ENCODE measurements at places on chromosomes 7 and 10.

GRCh38 chr10:26637521-26638275 is 59.8 kb upstream of the PDSS1 start:
- H3K27ac ChIP-seq, result no peak overlapping the region
- no peak overlapping the region for H3K4me3 ChIP-seq
- H3K4me1 ChIP-seq, result no peaks in the 10 kb centered on the region
- no peak for DNase-seq

DNA sequence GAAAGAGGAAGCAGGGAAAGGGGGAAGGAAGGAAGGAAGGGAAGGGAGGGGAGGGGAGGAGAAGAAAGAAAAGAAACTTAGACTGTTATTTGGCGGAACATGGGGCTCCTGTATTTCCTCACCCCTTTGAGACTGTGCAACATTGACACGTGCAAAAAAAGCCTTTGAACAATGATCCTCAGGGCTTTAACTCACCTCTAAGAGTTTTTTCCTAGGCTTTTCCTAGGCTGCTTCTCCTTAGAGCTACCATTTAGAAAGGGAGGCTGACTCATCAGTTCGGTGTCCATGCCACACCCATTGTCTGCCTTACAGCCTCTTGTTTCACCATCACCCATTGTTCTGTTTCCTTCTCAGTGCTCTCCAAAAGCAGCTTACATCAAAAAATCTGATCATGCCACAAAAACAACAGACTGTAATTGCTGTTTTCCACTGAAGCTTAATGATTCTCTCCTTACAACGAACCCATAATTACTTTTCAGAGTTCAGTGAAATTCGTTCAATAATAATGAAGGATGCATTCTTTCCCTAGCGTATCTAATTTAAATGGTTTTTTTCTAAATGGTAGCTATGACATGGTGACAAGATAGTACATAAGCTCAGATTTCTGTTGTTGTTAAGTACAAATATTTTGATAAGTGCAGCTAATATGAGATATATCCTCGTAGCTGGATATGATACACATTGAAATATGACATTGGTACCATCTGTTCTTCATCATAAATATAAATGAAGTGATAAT is 90.8 kb downstream of the PRLHR start:
- H3K36me3 ChIP-seq, result no peaks in the 10 kb centered on the region
- H3K27ac ChIP-seq, result no peak overlapping the region
- H3K4me3 ChIP-seq, result no peak overlapping the region
- H3K27me3 ChIP-seq, result no peaks in the 10 kb centered on the region
- DNase-seq, result no peak
- no peaks in the 10 kb centered on the region for H3K4me1 ChIP-seq

DNA sequence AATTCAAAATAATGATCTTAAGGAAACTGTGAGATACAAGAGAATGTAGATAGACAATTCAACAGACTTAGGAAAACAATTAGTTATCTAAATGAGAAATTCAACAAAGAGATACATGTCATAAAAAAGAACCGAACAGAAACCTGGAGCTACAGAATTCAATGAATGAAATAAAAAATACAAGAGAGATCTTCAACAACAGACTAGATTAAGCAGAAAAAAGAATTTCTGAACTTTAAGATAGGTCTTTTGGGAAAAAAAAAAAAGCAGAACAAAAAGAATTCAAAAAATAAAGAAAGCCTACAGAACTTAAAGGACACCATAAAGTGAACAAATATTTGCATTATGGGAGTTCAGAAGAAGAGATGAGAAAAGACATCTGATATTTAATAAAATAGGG is 129.1 kb upstream of the FOXK1 start:
- H3K4me3 ChIP-seq, result no peak overlapping the region
- no peaks in the 10 kb centered on the region for H3K36me3 ChIP-seq
- no peak for DNase-seq

GRCh38 chr10:68574051-68574450 is 13.9 kb downstream of the TET1 start:
- DNase-seq, result no peak
- H3K4me1 ChIP-seq, result peaks cover 4% of the 10 kb centered on the region
- no peak overlapping the region for H3K27ac ChIP-seq
- H3K36me3 ChIP-seq, result no peaks in the 10 kb centered on the region

DNA sequence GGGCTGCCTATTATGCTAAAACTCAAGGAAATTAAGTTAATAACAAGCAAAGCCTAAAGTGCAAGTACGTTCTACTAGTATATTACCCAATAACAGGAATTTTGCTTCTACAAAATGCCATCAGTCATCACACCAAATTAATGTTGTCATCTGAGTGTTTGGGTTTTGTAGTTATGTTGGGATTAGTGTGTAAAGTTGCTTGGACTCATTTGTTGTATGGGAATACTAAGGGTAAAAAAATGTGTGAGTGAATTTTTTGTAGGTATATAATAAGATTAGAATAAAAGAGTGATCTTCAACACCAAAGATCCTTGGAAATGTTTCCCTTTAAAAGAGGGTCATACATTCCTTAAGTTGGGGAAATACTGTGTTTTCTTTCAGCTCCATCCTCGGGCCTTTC is 38.6 kb downstream of the NRP1 start:
- no peak overlapping the region for H3K4me3 ChIP-seq
- DNase-seq, result no peak
- H3K36me3 ChIP-seq, result no peaks in the 10 kb centered on the region
- H3K4me1 ChIP-seq, result no peaks in the 10 kb centered on the region
- H3K27ac ChIP-seq, result no peak overlapping the region
- H3K27me3 ChIP-seq, result no peaks in the 10 kb centered on the region

DNA sequence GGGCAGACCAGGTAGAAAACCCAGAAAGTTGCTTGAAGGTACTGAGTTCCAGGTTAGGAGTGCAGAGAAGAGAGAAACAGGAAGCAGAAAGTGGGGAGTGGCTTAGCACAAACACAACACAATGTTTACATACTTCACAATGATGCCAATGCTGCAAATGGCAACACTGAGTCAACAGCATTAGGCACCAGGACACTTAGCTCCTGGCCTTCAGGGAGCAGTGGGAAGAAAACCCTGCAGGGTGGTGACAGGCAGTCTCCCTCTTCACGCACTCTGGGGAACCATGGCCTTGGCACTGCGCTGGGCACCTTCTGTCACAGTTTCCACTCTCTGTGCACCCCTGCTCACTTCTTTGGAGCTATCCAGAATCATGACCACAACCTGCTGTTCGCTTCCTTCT is 7.3 kb downstream of the ICA1 start:
- H3K4me1 ChIP-seq, result no peaks in the 10 kb centered on the region
- H3K4me3 ChIP-seq, result no peak overlapping the region
- no peaks in the 10 kb centered on the region for H3K27me3 ChIP-seq
- no peak overlapping the region for H3K27ac ChIP-seq

DNA sequence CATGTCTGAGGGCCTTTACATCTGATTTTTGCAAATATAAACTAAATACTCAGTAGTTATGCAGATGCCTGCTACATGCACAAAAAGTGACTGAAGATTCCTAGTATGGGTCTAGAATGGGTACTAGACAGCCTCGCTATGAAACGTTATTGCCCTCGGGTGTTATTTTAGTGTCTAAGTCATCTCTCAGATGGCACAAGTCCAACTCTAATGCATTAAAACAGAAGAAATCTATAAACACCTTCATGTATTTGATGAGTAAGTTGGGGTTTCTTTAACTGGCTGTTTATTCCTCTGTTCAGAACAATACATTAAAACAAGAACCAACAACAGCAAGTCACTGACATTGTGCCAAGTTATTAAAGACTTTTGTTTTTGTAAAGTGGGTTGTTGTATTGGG is 41.6 kb downstream of the TEX36 start:
- no peak overlapping the region for H3K27ac ChIP-seq
- H3K36me3 ChIP-seq, result no peaks in the 10 kb centered on the region
- H3K4me1 ChIP-seq, result no peaks in the 10 kb centered on the region
- DNase-seq, result no peak
- no peak overlapping the region for H3K4me3 ChIP-seq

- H3K27me3 ChIP-seq, result no peaks in the 10 kb centered on the region
- no peak for DNase-seq
- H3K27ac ChIP-seq, result no peak overlapping the region
- H3K4me3 ChIP-seq, result no peak overlapping the region
- H3K4me1 ChIP-seq, result no peaks in the 10 kb centered on the region
Observed at GRCh38 chr7:134763960-134764359, 15.5 kb upstream of the CALD1 start.

DNA sequence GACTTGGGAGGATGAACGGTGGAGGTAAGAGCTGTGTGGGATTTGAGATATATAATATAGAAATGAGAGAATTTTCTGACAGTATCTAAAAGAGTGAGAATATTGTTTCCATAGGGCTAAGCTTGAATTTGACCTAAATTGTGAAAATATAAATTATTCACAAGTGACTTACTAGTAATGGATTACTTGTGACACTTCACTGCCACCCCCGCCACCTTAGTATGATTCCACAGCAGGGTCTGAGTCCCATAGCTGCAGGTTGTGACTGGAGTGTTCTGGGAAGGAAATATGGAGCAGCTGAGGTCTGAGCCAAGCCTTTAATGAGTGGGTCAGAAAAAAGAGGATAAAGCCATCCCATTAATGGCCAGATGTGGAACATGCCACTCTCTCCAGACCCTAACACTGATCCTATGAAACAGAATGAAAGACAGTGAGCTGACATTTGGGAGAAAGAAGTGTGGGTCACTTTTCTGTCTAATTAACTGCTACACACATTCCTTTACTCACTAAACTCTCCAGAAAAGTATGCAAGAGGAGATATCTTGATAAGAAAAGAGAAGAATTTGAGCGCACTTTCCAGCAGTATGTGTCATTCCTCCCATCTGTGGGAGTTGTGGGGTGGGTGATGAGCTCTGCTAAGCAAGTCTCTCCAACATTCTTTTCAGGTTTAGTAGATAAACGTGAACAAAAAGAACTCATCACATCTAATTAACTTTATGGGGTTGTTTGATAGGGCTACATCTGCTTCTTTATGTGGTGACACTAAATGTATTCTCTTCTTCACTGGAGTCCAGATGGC is 1193.4 kb downstream of the SORCS3 start:
- H3K27ac ChIP-seq, result no peak overlapping the region
- H3K4me1 ChIP-seq, result peaks cover 6% of the 10 kb centered on the region
- H3K27me3 ChIP-seq, result no peaks in the 10 kb centered on the region
- H3K4me3 ChIP-seq, result no peak overlapping the region
- no peak for DNase-seq

DNA sequence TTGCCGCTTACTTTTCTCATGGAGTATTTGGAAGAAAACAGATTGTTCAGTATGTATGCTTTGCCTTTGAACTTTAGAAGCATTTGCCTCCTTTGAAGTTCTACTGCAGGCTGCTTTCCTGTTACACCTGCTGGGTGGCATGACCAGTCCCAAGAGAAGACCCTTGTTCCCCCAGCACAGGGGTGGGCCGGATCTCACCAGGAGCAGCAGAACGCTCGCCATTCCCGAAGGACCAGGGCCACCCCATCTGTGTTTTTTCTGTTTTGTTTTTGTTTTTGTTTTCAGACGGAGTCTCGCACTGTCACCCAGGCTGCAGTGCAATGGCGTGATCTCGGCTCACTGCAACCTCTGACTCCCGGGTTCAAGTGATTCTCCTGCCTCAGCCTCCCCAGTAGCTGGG is 493.6 kb downstream of the PTPRN2 start:
- DNase-seq, result no peak
- no peak overlapping the region for H3K4me3 ChIP-seq
- no peaks in the 10 kb centered on the region for H3K36me3 ChIP-seq
- no peaks in the 10 kb centered on the region for H3K27me3 ChIP-seq

- H3K27me3 ChIP-seq, result no peaks in the 10 kb centered on the region
- H3K27ac ChIP-seq, result no peak overlapping the region
- DNase-seq, result no peak
- no peak overlapping the region for H3K4me3 ChIP-seq
- H3K4me1 ChIP-seq, result no peaks in the 10 kb centered on the region
- H3K36me3 ChIP-seq, result no peaks in the 10 kb centered on the region
Observed at GRCh38 chr10:3987143-3987974, 202.3 kb upstream of the KLF6 start.

DNA sequence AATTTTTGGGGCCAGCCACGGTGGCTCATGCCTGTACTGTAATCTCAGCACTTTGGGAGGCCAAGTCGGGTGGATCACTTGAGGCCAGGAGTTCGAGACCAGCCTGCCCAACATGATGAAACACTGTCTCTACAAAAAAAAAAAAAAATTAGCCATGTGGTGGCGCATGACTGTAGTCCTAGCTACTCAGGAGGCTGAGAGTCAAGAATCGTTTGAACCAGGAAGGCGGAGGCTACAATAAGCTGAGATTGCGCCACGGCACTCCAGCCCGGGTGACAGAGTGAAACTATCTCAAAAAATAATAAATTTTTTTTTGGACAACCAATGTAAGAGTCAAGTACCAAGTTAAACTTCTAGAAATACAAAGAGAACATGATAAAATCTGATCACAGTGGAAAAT is 164.6 kb downstream of the AVL9 start:
- no peaks in the 10 kb centered on the region for H3K36me3 ChIP-seq
- no peak overlapping the region for H3K27ac ChIP-seq
- DNase-seq, result no peak
- H3K4me3 ChIP-seq, result no peak overlapping the region
- no peaks in the 10 kb centered on the region for H3K4me1 ChIP-seq

- no peak overlapping the region for H3K4me3 ChIP-seq
- H3K27ac ChIP-seq, result no peak overlapping the region
- no peaks in the 10 kb centered on the region for H3K27me3 ChIP-seq
- DNase-seq, result no peak
- H3K36me3 ChIP-seq, result peaks cover 61% of the 10 kb centered on the region
Observed at GRCh38 chr10:75226656-75227055, 9.1 kb downstream of the COMTD1 start.

GRCh38 chr7:137753948-137754851 is 92.6 kb downstream of the DGKI start:
- H3K4me3 ChIP-seq, result no peak overlapping the region
- H3K4me1 ChIP-seq, result no peaks in the 10 kb centered on the region
- no peak overlapping the region for H3K27ac ChIP-seq

DNA sequence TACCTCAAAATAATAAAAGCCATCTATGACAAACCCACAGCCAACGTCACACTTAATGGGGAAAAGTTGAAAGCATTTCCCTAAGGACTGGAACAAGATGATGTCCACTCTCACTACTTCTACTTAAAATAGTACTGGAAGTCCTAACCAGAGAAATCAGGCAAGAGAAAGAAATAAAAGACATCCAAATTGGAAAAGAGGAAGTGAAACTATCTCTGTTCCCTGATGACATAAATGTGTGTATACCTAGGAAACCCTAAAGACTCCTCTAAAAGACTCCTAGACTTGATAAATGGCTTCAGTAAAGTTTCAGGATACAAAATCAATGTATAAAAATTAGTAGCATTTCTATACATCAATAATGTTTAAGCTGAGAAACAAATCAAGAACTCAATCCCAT is 314.1 kb downstream of the WDR37 start:
- H3K27ac ChIP-seq, result no peak overlapping the region
- H3K4me1 ChIP-seq, result no peaks in the 10 kb centered on the region
- H3K4me3 ChIP-seq, result no peak overlapping the region
- H3K36me3 ChIP-seq, result no peaks in the 10 kb centered on the region
- DNase-seq, result no peak
